ENCODE measurements at places on chromosomes 6 and 20.

DNA sequence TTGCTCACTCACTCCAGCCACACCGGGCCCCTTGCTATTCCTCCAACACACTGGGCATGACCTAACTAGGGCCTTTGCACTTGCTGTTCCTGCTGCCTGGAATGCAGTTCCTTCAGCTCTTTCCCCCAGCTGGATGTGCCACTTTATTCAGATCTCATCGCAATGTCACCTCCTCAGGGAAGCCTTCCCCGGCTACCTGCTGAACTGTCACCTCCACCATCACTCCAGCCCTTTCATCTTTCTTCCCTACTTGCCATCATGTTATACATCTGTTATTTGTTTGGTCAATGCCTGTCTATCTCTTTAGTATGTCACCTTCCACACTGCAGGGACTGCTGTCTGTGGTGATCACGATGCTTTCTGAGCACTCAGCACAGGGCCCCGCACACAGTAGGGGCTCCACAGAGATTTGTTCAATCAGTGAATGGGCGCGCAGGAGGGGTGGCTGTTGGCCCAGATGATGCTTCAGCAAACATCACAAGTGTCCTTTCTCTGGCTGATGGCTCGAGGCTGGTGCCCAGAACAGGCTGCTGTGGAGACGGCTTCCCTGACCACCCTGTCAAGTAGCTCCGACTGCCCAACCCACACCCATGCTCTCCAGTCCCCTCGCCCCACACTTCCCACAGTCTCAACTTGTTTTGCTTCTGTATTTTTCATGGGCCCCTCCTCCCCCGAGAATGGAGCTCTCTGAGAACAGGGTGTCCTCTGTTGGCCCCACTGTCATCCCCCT lies 31.8 kb downstream of the CEBPB start:
- DNase-seq = no peak

DNA sequence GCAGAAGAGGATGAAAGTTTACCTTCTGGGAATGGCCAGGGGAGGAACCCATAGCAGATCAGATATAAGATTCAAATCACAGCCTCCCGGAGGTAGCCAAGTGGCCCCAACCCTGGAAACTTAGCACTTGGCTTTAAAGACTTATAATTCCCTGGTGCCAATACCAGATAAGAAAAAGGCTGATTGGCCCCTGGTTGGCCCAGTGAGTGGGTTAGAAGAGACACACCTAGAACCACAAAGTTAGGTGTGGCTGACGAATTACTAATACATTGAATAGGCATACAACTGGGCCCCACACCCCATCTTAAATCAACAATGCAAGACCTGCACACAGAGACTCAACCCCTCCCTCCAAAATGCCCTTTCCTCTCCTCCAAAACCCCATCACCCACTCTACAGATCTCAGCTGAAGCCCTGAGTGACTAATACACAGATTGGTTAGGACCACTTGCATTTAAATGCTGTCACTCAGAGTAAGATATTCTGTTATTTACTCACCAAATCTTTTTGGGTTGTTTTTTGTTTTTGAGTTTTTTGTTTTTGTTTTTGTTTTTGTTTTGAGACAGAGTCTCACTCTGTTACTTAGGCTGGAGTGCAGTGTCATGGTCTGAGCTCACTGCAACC lies 315.4 kb upstream of the JARID2 start:
- DNase-seq = no peak

DNA sequence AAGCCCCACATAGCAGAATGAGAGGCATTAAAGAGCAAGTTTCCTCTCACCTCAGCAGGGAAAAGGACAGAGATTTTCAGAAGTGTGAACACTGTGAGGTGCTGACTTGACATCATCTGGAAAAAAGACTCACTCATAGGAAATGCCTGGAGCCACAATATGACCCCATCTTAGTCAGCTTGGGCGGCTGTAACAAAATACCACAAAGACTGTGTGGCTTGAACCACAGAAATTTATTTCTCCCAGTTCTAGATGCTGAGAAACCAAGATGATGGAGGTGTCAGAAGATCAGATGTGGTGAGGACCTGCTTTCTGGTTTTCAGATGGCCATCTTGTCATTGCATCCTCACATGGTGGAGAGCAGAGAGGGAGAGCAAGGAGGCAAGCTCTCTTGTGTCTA lies 253.1 kb downstream of the ADGB start:
- no peak for DNase-seq

DNA sequence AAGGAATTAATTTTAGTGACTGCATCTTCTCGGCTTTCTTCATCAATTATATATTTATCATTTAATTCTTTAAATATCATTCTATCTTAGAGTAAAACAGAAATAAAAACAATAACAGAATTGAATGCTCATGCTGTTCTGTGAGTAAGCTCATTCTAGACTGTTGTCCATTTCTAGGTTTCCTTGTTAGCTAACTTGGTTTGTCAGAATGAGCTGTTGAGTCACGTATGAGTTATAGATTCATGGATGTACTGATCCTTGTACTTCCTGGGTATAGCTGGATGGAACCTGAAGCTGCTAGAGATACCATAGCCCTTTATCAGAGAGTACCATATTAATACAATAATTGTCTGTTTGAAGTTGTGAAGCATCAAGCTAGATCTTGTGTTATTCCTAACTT lies 515.3 kb downstream of the TENT5A start:
- no peak for DNase-seq

DNA sequence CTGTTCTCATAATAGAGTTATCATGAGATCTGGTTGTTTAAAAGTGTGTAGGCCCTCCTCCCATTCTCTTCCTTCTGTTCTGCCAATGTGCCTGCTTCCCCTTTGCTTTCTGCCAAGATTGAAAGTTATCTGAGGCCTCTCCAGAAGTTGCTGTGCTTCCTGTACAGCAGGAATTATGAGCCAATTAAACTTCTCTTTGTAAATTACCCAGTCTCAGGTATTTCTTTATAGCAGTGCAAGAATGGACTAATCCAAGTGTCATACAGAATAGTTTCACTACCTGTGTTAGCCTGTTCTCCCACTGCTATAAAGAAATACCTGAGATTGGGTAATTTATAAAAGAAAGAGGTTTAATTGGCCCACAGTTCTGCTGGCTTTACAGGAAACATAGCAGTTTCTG lies 100.0 kb downstream of the CD24 start:
- DNase-seq = no peak

- DNase-seq = no peak
Measured at GRCh38 chr20:34347571-34347970, 15.5 kb upstream of the ITCH start.

DNA sequence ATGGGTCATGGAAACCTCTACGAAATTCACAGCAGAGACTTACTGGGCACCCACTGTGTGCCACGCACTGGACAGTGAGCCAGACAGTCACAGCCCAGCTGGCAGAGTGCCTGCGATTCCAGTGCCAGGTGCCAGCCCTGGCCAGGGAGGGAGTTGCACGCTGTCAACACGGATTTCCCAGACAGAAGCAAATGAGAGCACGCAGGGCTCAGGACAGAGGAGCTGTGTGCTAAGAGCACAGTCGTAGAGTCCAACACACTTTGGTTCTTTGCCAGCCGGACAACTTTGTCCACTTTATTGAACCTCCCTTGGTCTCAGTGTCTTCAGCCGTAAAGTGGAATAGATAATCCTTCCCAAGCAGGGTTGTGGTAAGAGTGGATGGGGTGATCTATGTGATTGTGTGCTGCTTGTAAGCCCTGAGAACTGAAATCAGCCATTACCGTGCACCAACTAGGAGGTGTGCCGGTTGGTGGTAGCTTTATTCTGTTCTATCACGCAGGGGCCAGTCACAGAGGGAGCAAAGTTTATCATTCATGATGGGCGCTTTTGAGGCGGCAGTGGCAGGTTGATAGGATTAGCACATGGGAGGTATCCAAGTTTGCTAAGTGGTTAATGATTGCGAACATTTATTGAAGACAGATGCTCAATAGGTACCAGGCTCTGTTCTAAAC lies 40.6 kb downstream of the SIRPA start:
- no peak for DNase-seq

DNA sequence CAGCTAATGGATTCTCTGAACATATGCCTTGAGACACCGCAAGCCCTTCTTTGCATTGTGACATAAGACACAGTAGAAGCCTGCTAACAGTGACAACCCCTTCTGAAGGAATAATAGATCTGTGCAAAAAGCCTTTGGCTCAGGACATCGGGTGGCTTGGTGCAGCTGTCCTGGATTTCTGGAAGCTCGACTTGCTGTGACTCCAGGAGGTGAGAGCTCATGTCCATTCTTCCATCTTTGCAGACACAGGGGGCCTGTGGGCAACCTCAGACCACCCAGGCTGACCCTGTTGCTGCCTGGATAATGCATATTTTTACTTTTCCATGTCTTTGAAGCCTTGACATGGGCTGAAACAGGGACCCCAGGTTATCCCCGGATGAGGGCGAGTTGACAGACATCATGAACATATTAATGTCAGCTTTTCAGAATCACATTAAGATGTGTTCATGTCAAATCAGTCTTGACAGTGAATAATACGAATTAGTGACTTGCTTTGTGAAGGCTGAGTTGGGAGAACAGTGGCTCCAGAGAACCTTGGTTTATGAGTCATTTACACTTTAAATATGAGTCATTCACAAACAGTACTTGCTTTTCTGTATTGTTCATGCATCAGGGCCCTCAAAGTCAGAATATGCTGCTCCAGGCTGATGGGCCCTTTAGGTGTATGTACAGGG lies 66.8 kb upstream of the IYD start:
- DNase-seq = no peak

GRCh38 chr6:106079961-106080762 lies 6.0 kb upstream of the PRDM1 start:
- DNase-seq = no peak

DNA sequence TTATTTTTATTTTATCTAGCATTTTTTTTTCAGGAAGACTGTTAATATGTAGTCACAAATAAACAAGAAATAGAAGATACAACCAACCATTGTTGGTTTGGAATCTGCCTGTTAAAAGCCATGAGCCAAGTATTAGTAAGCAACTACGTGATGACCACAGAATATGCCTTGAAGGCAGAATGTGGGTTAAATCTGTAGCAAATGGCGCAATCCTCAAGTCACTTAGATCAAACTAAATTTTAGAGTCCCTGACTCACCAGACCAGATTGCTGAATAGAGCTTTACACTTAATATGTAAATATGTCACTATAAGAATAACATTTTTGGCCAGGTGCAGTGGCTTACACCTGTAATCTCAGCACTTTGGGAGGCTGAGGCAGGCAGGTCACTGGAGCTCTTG lies 800.1 kb upstream of the CITED2 start:
- no peak for DNase-seq

DNA sequence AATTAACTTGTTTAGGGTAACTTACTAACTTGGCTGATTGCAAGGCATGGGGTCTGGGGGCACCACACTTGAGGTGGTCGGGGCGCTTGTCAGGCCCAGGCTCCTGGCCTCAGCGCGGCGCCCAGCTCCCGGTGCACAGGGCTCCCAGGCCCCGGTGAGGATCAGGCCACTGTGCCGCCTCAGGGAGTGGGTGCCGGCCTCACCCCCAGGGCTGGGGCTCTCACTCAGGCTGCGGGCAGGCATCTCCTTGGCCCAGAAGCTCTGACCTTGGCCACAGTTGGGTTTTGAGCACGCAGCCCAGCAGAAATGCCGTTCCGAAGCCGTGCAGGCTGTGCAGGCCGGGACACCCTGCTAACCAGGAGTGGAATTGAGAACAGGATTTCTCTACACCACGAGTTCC lies 37.8 kb upstream of the BHLHE23 start:
- no peak for DNase-seq

GRCh38 chr6:5439749-5440148 lies 178.4 kb downstream of the FARS2 start:
- no peak for DNase-seq
